MCF 10A (cell line): ENCODE measurements at places on chromosomes 3 and 15. TPM values are rescaled to one million over a fixed set of nuclear protein-coding genes. Genes with fewer than 3 reads are reported as not detected.

- no peaks in the 10 kb centered on the region for H3K36me3 ChIP-seq
- no peak overlapping the region for H3K27ac ChIP-seq
- no peak overlapping the region for H3K4me3 ChIP-seq
- peak; percentile 80 for DNase-seq
Measured at GRCh38 chr3:8482960-8483665, 18.5 kb upstream of the LMCD1 start.

DNA sequence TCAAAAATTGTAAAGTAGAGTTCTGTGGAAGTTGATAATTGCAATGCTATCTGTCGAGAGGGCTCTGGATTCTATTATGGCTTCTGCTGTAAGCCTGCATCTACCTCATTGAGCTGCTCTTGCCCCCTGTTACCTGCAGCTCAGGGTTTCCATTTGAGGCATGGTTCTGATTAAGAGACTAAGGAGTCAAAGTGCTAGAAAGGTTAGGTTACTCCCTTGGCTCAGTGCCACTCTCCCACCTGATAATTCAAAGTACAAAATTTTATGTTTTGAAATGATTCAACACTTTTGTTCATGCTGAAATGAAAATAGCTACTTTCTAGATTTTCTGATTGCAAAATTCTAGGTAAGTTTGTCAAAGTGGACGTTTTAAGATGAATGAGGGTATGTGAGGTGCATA, 220.5 kb upstream of the SATB1 start:
- H3K4me3 ChIP-seq, result no peak overlapping the region
- no peaks in the 10 kb centered on the region for H3K4me1 ChIP-seq
- H3K36me3 ChIP-seq, result no peaks in the 10 kb centered on the region
- no peak overlapping the region for H3K27ac ChIP-seq

GRCh38 chr3:176401211-176401610, 796.1 kb downstream of the TBL1XR1 start:
- H3K27ac ChIP-seq, result no peak overlapping the region
- no peaks in the 10 kb centered on the region for H3K4me1 ChIP-seq
- no peak overlapping the region for H3K4me3 ChIP-seq
- H3K36me3 ChIP-seq, result no peaks in the 10 kb centered on the region
- DNase-seq, result no peak

Gene MYO5C
- total RNA-seq, result 25.7 and 29.4 TPM in 2 replicates
